ENCODE measurements at places on chromosomes 16 and 17.

- DNase-seq = peak; percentile 94
These were observed 206.1 kb downstream of the CDH13 start for GRCh38 chr16:82832821-82833220.

DNA sequence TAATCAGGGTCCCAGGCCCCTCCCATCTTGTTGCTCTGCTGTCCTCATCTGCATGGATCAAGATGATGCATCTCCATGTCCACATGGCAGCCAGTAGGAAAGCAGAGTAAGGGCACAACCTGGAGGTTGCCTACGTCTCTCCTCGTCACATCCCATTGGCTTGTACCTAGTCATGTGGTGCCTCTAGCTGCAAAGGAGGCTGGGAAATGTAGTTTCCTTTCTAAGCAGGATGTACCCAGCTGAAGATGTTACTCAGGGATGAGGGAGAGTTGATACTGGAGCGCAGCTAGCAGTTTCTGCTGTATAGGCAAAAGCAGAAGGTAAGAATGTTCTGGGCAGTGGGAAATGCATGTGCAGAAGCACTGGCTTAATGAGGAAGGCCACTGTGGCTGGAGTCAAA is 20.8 kb downstream of the ABCC1 start:
- no peak for DNase-seq

DNA sequence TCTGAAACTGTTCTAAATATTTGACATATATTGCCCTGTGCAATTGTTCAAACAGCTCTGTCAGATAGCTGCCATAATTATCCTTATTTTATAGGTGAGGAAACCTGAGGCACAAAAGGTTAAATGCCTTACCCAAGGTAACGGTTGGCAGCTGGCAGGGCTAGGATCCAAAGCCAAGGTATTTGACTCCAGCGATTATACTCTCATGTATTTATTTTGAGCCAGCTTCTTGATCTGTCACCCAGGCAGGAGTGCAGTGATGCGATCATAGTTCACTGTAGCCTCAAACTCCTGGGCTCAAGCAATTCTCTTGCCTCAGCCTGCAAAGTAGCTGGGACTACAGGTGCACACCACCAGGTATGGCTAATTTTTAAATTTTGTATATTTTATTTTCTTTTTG is 7.2 kb downstream of the ENO3 start:
- no peak for DNase-seq

- no peak for DNase-seq
These were observed 191.7 kb downstream of the C16orf95 start for GRCh38 chr16:87125206-87126155.

GRCh38 chr17:35548208-35548810 is 10.8 kb upstream of the SLFN12L start:
- DNase-seq = no peak

- no peak for DNase-seq
These were observed 163.5 kb upstream of the KIF2B start for GRCh38 chr17:53659181-53659580.

DNA sequence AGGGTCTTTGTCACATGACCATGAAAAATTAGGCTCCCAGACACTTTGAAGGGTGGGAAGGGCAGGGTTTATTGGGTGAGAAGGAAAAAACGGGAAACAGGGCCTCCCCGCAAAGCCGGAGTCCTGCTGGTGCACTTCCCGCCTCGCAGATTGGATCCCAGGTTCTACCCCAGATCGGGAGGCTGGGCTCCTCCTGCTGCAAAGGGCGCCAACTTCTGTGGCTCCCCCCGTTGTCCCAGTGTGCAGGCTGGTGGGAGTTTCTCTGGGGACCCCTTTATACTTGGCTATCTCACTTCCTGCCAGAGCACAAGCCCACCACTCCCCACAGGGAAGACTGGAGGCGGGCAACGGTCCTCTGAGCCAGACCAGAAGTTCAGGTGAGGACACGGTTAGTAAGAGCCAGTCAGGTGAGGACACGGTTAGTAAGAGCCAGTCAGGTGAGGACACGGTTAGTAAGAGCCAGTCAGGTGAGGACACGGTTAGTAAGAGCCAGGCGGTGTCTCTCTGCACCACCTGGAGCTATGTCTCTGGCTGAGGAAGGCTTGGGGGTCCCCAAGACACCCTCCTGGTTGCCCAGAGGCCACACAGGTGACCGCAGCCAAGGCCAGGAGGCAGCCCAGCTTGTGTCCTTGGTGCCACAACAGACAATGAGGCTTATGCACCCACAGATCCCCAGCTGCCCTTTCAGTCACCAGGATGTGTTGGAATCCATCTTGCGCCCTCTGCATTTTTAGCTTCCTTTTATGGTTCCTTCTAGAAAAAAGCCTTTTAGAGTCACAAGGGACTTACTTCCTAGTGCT is 48.1 kb upstream of the CHMP6 start:
- DNase-seq = no peak

DNA sequence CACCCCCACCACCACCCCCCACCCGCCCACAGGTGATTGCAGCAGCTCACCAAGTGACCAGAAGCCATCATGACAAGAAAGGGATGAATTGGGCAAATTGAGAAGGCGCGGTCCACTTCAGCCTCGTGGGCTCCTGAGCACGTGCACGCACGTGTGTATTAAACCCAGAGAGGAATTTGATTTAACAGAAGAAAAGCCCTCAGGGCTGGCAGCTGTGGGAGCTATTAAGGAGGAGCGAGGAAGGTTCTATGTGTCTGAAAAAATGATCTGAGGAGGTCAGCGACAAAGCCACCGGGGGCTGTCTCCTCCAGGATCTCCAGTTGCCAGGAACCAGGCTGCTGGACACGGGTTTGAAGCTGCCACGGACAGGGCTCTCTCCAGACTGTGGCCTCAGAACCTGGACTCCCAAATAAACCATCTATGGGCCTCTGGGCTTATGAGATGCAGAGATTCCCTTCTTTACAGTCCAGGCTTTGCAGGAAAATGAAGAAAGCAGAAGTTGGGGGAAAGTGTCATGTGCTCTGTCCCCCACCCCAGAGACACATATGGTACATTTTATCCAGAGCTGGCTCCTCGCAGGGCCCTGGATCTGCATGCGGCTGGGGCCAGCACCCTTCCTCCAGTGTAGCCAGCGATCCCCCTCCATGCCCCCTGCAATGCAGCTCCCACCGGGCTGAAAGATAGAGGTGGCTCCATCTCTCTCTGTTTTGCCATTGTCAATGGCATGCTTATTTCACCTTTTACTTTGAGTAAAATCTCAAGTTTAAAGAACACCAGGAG is 219.7 kb upstream of the RPL38 start:
- DNase-seq = no peak

- no peak for DNase-seq
These were observed 278.1 kb downstream of the ZFHX3 start for GRCh38 chr16:72769876-72770275.

DNA sequence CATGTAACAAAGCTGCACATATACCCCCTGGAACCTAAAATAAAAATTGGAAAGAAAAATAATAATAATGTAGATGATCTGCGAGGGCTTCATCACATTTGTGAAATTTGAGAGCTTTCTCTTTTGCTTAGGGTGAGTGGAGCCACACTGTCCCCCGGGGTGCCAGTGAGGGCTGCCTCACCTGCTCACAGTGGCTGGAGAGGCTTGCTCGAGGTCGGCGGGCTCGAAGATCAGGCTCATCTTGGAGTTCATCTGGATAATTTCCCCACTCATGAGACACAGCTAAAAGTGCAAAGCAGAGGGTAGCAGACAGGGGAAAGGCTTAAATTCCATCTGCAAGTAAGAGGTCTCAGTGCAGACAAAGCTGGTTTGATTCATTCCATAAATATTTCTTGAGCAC is 123.8 kb downstream of the DNAH3 start:
- DNase-seq = no peak

DNA sequence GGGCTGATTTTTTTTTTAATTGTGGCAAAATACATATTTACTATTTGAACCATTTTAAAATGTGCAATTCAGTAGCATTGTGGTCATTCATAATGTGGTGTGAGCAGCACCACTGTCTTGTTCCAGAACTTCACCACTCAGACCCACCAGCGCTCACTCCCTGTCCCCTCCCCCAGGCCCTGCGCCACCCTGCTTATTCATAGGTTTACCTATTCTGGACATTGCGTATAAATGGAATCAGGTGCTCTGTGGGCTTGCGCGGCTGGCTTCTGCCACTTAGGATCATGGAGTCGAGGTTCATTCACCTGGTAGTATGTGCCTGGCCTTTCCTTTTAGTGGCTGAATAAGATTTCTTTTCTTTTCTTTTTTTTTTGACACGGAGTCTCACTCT is 59.4 kb downstream of the NT5M start:
- no peak for DNase-seq

GRCh38 chr16:2584729-2585650 is 47.2 kb downstream of the PDPK1 start:
- DNase-seq = peak; percentile 13

- DNase-seq = no peak
These were observed 4.5 kb upstream of the RAB40C start for GRCh38 chr16:585351-585750.

DNA sequence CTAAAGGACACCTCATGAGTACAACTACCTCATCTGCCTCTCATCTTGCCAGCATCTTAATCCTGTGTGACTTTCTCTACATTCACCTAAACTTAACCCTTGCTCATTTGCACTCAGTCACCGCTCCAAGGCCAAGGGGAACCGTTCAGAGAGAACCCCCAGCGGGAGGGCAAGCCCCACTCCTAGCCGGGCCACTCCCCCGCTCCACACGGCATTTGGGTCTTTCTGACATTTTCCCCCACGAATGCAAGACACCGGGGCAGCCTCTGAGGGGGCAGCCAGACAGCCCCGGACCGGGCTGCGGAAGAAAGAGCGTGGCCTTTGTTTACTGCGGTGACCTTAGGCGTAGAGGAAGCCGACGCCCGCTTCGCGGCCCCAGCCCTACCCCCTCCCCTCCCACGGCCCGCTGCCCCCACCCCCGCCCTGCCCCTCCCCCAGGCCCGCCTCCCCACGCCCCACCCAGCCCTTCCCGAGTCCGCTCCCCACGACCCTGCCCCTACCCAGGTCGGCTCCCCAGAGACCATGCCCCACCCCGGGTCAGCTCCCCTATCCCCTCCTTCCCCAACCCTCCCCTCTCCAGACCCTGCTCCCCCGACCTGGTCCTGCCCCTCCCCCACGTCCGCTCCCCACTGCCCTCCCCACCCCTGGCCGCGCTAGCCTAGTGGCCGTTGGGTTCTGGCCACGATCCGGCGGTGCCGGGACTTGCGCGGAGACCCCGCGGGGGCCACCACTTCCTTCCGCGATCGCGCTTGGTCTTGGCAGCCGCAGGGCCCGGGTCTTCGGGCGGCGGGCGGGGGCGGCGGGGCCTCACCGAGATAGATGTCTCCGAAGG is 789 bp downstream of the CSNK1D start:
- DNase-seq = no peak

- DNase-seq = peak; percentile 96
These were observed 27.8 kb downstream of the BAHCC1 start for GRCh38 chr17:81422776-81423697.

- peak; percentile 28 for DNase-seq
These were observed 9.6 kb upstream of the EIF1 start for GRCh38 chr17:41678907-41679739.

- DNase-seq = peak; percentile 99
These were observed 118.4 kb upstream of the HSBP1 start for GRCh38 chr16:83689385-83689831.

- no peak for DNase-seq
These were observed 50.8 kb upstream of the PVALEF start for GRCh38 chr17:81114351-81115093.

GRCh38 chr17:606508-607250 is 108.0 kb downstream of the VPS53 start:
- peak; percentile 58 for DNase-seq

GRCh38 chr16:27108051-27108770 is 41.5 kb downstream of the C16orf82 start:
- DNase-seq = no peak

DNA sequence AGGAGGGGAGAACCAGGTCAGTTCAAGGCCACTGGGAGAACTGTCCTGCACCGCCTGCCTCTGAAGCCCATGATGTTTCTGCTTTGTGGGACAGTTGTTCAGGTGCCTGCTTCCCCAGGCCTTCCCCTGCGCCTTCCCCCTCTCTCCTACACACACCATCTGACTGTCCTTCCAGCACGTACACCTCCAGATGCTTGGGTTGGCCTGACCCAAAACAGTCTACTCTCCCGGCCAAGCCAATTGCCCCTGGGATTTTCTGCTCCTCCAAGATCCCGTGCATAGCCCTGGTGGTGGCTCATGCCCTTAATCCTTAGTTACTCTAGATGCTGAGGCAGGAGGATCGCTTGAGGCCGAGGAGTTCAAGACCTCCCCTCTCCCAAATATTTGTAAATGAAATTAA is 684 bp upstream of the RSAD1 start:
- no peak for DNase-seq

DNA sequence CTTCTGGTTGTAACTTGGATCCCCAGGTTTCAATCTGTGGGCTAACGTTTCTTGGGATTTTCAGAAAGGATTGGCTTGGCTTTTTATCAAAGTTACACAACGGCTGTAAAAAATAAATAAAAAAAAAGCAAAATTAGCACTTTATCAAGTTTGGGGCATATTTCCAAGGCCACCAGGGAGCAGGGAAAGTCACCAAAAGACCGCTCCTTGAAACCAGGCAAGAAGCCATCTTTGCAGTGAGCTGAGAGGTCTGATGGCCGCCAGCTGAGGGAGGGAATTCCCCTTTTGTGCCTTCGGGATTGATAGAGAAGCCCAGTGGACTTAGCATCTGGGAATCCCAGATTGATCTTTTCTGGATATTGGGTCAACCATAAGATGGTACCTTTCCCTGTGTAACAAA is 192.2 kb downstream of the WWOX start:
- no peak for DNase-seq

- DNase-seq = no peak
These were observed 17.1 kb downstream of the ZNF213 start for GRCh38 chr16:3152027-3152276.

- DNase-seq = peak; percentile 93
These were observed 2.9 kb upstream of the PGS1 start for GRCh38 chr17:78375401-78376151.

- DNase-seq = no peak
These were observed 84.1 kb downstream of the MYH11 start for GRCh38 chr16:15772579-15773293.

DNA sequence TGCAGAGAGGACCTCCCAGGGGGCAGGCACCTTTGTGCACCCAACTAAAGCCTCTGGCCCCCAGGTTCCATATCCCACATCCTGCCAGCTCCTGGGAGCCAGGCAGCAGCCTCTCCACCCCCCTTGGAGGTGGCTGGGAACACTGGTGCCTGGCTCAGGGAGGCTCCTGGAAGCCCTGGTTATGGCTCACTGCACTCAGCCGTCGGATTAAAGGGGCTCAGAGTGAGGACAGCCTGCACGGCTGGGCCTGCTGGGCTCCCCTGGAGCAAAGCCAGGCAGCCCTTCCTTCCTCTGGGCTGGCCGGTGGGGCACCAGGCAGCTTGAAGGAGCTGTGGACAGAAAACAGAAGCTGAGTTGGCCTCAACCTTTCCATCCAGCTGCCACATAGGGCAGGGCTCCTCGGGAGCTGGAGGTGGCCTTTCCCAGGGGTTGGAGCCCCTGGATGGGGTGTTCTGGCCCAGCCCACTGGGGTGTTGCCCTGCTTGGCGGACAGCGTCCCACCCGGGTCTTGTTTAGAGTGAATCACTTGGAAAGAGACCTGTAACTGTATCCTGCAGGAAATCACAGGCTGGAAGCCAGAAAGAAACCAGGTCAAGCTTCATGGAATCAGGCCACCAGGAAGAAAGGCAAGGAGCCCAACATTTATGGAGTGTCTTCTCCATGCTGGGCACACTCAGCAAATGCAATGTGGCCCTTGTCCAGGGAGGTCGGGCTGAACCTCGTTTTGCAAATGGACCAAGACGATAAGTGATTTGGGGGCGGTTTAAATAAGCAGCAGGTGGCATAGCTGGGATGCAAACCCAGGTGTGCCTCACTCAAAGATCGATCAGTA is 253.3 kb downstream of the SOX9 start:
- DNase-seq = peak; percentile 37

GRCh38 chr16:19997264-19997663 is 76.4 kb downstream of the GPR139 start:
- DNase-seq = no peak

Measured in fibroblast of upper back skin (primary cell).